ENCODE measurements at places on chromosomes 11 and 22.

GRCh38 chr11:34614344-34615104 is 6.4 kb upstream of the EHF start:
- no peak for DNase-seq

DNA sequence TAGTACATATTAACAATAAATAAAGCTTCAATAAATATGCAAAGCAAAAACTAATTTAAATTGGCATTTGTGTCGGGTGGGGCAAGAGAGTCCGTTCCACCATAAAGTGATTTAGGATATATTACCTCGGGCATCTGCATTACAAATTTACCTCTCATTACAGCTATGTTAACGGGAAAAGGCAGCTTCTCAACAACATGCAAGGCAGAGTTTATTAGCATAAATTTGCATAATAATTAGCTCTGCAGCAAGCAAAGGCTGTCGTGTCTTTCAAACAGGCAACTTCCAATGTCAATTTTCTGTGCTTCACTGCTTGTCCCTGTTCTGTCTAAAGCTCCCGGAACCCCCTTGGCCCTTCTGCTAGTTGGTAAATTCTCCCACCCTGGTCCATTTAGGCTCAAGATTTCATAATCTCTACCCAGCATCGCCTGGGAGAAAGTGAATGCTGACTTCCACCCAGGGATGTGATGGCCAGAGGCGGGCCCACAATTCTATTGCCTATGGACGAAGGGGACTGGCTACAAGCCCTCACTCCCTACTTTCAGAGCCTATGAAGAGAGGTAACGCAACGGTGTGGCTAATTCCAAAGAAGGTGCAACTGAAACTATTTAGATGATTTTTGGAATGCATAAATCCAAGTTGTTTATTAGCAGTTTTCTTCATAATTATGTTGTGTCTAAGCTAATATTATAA is 462.1 kb downstream of the OPCML start:
- no peak for DNase-seq

- DNase-seq, result no peak
Observed at GRCh38 chr11:64717268-64717578, 5.8 kb downstream of the NRXN2 start.

DNA sequence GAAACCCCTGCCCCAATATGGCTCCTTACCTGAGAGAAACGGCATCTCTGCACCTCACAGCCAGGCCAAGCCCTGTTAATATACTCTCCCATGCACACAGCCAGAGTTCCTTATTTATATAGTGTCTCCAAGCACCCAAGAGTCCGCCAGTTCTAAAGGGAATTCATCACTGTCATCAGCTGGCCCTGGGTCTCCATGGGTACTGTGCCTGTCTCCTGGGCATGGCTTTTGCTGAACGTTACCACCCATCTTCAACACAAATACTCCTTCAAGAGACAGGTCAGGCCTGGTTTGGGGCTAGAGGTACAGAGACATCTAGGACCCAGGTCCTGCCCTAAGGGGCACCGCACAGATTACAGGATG is 1.6 kb upstream of the ATG16L2 start:
- DNase-seq, result no peak

DNA sequence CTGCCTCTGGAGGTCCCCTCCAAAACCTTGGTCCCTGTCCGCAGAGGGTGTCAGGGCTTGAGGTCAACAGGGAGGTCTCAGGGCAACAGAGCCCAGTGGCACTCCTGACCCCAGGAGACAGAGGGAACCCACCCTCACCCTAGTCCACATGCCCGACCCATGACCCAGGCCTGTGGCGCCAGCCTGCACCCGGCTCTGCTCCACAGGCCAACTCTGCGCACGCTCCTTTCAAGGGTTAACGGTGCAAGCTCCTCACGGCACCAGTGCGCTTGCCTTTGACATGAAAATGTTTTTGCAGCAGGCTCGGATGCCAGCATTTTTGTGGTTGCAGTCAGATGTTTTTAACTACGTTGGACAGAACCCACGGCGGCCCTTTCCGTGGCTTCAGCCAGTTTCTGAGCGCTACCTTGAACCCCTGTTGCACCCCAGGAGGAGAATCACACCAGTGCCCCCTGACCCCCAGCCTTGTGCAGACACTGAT is 68.6 kb downstream of the CDKN1C start:
- no peak for DNase-seq

DNA sequence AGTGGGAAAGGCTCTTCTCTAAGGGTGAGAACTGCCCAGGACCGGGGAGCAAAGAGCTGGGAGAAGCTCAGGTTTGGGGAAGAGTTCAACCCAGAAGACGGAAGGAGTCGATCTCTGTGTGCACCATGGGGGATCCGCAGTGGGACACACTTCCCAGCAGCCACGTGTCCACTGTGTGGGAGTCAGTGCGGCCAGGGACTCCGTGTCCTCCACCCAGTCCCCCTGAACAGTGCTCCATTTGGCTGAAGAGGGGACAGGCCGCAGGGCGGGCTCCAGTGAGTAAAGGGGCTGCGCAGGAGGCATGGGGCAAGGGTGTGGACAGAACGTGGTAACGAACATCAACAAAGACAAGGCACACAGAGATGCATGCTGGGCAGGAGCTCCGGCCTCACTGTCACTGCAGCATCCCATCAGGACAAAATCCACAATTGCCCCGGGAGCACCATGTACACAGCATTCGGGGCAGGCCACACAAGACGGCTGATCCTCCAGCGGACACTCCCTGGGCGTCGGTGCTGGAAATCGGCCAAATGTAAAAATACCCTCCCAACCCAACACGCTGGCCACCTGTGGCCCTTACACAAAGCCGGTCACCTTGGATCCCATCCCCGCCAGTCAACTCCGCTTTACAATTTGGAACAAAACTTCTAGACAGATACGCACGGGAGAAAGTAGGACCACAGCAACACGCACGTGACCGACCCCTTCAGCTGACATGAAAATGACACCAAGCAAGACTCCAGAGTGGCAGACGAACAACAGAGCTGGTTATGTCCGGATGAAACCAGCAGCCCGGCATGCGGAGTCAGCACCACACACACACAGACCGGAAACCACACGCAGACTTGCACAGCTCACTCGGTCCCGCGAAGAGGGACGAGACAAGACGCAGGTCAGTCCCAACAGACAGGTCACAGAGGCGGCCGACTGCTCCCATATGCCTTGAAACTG is 366.8 kb downstream of the SHANK2 start:
- no peak for DNase-seq

DNA sequence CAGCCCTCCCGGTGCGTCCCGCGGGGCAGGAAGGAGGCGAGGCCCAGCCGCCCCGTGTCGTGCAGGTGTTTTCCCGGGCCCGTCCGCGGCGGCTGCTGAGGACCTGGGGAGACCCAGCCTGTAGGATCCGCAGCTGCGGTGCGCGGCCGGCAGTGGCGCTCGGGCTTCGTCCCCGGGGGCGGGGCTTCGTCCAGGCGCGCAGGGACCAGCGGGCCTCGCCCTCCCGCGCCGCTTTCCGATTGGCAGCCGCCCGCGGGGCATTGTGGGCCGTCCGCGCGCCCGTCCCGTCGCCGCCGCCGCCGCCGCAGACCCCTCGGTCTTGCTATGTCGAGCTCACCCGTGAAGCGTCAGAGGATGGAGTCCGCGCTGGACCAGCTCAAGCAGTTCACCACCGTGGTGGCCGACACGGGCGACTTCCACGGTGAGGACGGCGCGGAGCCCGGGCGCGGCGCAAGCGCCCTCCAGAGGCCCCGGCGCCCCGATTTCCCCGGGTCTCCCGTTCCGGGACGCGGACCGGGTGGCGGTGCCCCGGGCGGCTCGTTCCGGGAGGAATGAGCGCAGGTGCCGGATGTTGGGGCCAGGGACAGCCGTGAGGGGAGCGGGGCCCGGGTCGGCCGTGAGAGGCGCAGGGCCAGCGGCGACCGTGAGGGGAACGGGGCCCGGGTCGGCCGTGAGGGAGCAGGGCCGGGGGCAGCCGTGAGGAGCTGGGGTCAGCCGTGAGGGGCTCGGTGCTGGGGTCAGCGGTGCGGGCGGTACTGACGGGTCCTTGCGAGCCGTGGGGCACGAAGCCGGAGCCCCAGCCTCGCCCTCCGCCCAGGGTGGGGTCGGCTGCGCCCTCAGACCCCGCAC is at the start of gene TALDO1:
TALDO1 (plus strand) TSS at position 307 of the 849 bp plus-strand sequence; CDS start at position 325, 18 bp downstream.
- DNase-seq, result peak; percentile 65

GRCh38 chr11:16977136-16977993 is 36.8 kb downstream of the PLEKHA7 start:
- no peak for DNase-seq

DNA sequence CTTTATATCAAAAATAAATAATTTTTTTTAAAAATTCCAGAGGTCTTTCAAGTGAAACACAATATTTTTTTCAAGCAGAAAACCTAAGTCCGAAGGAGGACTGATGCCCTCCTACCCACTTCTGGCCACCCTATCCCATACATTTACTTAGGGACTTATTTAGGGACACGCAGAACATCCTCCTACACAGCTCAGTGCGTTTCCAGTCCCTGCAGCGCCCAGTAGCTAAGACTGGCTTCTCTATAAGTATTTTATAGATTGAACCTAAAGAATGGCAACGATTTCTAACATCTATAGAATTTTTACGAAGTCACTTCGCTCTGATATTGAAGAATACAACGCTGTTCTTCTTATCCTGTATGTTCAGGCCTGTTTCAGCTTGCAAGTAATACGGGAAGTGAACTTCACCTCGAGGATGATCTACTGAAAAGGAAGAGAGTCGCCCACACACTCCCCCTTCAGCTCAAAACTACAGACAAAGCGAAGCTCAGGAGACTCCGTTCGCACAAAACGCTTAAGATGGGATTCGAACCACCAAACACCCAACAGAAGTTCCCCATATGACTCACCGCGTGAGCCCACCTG is 328 bp downstream of the CHEK2 start:
- DNase-seq, result no peak

DNA sequence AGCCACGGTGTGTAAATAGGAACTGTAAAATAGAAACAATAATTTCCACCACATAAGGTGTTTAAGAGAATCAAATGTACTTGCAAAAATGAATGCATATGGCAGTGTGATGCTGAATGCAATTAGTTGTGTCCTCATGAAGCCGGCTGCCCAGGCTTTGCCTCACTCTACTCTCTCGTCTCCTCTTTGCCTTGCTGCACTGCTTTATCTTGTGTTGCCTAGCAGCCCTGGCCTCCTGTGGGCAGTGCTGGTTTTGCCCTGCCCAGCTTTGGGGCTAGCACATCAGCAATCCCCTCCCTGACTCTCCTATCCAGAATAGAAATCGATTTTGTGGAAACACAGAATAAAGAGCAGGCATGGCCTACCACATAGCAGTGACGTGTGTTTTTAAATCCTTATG is 30.0 kb downstream of the LRRC32 start:
- DNase-seq, result no peak

- no peak for DNase-seq
Observed at GRCh38 chr11:12017865-12018453, 9.5 kb upstream of the DKK3 start.

All from T-helper 2 cell (primary cell).